ENCODE measurements at places on chromosomes 3 and 15. TPM values are rescaled to one million over a fixed set of nuclear protein-coding genes. Genes with fewer than 3 reads are reported as not detected.

GRCh38 chr3:71050166-71050537 is 533.4 kb downstream of the FOXP1 start:
- no peak for DNase-seq

GRCh38 chr3:59321881-59322540 is 272.2 kb upstream of the CFAP20DC start:
- DNase-seq = no peak

- no peak for DNase-seq
These were observed 53.0 kb downstream of the ECT2 start for GRCh38 chr3:172803489-172803888.

The RLBP1 gene
- not detected for total RNA-seq

GRCh38 chr3:36075491-36075890 is 304.8 kb upstream of the STAC start:
- no peak for DNase-seq
